ENCODE measurements at places on chromosomes 2 and 18. TPM values are rescaled to one million over a fixed set of nuclear protein-coding genes. Genes with fewer than 3 reads are reported as not detected.

The IL36G gene
- total RNA-seq, result not detected

The GPR17 gene
- total RNA-seq, result 0.10 TPM

The BCL11A gene
- total RNA-seq, result 0.02 TPM

The MYCN gene
- total RNA-seq, result not detected

The DSG4 gene
- not detected for total RNA-seq

The GPBAR1 gene
- total RNA-seq, result 0.31 TPM

The AGXT gene
- total RNA-seq, result not detected

The SERPINB12 gene
- total RNA-seq, result not detected

The KLHL41 gene
- total RNA-seq, result 0.50 TPM

The WNT6 gene
- total RNA-seq, result 0.16 TPM

The KCNG2 gene
- total RNA-seq, result not detected

The TMEM87B gene
- 16.2 TPM for total RNA-seq

The ANKRD62 gene
- total RNA-seq, result not detected

The PMAIP1 gene
- total RNA-seq, result 11.7 TPM

The MALL gene
- total RNA-seq, result 142 TPM

The SYT4 gene
- not detected for total RNA-seq

The ANKRD30BL gene
- total RNA-seq, result not detected

The ZC3H6 gene
- 0.44 TPM for total RNA-seq

The TSHZ1 gene
- 5.4 TPM for total RNA-seq

The LYPD1 gene
- 15.2 TPM for total RNA-seq

The HOXD12 gene
- not detected for total RNA-seq

The B3GNT7 gene
- total RNA-seq, result 2.6 TPM

The ALPP gene
- total RNA-seq, result 5.2 TPM

The TNP1 gene
- total RNA-seq, result not detected

The ASXL2 gene
- total RNA-seq, result 10.0 TPM

The DLX1 gene
- total RNA-seq, result 3.2 TPM

The MYL12B gene
- 400 TPM for total RNA-seq

The FAM237A gene
- total RNA-seq, result not detected

The FRZB gene
- 0.12 TPM for total RNA-seq

The CERKL gene
- total RNA-seq, result 0.15 TPM

The VAMP5 gene
- total RNA-seq, result not detected

The CRYBA2 gene
- not detected for total RNA-seq

The PRKAG3 gene
- not detected for total RNA-seq

The KHK gene
- 10.4 TPM for total RNA-seq

The CELF4 gene
- total RNA-seq, result not detected

The DBI gene
- 537 TPM for total RNA-seq

The HRH4 gene
- total RNA-seq, result not detected

The CD302 gene
- total RNA-seq, result 2.1 TPM

The DYSF gene
- total RNA-seq, result 0.50 TPM

The MAPRE3 gene
- total RNA-seq, result 9.8 TPM

The ERFE gene
- total RNA-seq, result 9.1 TPM

The ABCG5 gene
- total RNA-seq, result not detected

The PLA2R1 gene
- total RNA-seq, result 1.9 TPM

The CNGA3 gene
- total RNA-seq, result not detected

The POMC gene
- not detected for total RNA-seq

All from A549 treated with Mapracorat at 1 μM for 4 hours (cell line).